ENCODE measurements at places on chromosomes 7 and 10. TPM values are rescaled to one million over a fixed set of nuclear protein-coding genes. Genes with fewer than 3 reads are reported as not detected.
A peak's percentile ranks its signal among the peaks of the same experiment; 100 is the strongest.

Gene FAM241B
- 4.0 TPM for total RNA-seq

Gene KLLN
- 0.69 TPM for total RNA-seq

Gene CALML5
- not detected for total RNA-seq

Gene PDGFA
- total RNA-seq = 51.2 TPM

Gene OR2A12
- total RNA-seq = not detected

Gene MUC3A
- 230 TPM for total RNA-seq

Gene TFEC
- 4.2 TPM for total RNA-seq

Gene CLEC5A
- 11.6 TPM for total RNA-seq

Gene LDB3
- total RNA-seq = 4.9 TPM

DNA sequence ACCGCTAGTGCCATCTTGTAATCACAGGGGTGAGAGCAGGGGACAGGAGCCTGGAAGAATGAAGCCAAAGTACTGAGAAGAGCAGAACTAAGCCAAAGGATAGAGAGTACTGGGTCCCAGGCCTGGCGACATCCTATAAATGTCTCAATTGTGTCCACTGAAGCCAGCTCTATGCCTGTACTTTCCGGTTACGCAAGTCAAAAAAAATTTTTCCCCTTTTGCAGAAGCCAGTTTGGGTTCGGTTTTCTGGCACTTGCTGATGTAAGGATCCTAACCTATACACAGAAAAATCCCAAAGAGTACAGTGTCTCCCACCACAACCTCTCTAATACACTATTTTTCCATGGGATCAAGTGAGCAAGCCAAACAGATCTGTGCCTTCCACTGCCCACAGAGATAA is 61.1 kb downstream of the PLXNA4 start:
- DNase-seq = no peak

GRCh38 chr10:73253225-73253555 is 746 bp upstream of the MRPS16 start:
- no peak for DNase-seq

DNA sequence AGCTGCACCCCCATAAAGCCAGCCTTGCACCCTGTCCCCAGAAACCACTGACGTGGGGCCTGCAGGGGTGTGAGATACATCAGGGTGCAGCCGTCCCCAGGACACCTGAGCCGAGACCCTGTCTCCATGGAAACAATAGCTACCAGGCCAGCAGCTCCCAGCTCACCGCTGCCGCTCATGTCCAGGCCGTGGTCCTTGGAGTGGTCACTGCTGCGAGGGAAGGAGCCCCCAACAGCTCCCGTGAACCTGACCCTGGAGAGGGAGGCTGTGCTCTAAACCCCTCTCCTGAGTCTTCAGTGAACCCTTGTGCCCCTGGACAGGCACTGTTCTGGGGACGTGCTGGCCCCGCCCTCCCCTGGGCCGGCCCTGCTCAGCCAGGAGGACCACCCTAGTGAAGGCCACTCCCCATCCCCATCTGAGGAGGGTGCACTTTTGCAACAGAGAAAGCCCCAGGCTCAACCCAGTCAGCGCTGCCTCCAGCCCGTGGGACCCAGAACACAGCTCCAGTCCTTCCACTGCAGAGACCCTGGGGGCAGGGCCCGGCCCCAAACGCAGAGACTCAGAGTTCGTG is 19.6 kb upstream of the INPP5A start:
- no peak for DNase-seq

GRCh38 chr7:127477295-127478023 is 85.0 kb upstream of the ZNF800 start:
- no peak for DNase-seq

- DNase-seq = no peak
Measured at GRCh38 chr7:716222-716621, 10.3 kb upstream of the DNAAF5 start.

DNA sequence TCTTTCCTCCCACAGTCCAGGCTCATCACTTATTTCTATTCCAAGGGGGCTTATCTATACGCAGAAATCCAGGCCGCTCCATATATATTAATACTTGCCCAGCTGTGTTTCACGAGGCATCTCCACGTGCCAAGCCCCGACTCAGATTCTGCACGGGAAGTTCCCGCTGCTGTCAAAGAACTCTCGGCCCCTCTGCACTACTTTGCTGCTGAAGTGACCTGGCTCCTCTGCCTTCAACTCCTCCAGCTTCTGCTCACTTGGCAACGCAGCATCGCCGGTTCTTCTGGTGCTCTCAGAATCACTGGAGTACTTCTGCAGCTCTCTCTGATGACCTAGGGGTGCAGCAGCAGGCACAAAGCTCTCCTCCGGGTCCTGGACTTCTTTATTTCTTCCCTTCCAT is 9.7 kb upstream of the CHST12 start:
- DNase-seq = no peak

GRCh38 chr7:22989643-22990587 is 24.0 kb downstream of the HYCC1 start:
- DNase-seq = no peak

DNA sequence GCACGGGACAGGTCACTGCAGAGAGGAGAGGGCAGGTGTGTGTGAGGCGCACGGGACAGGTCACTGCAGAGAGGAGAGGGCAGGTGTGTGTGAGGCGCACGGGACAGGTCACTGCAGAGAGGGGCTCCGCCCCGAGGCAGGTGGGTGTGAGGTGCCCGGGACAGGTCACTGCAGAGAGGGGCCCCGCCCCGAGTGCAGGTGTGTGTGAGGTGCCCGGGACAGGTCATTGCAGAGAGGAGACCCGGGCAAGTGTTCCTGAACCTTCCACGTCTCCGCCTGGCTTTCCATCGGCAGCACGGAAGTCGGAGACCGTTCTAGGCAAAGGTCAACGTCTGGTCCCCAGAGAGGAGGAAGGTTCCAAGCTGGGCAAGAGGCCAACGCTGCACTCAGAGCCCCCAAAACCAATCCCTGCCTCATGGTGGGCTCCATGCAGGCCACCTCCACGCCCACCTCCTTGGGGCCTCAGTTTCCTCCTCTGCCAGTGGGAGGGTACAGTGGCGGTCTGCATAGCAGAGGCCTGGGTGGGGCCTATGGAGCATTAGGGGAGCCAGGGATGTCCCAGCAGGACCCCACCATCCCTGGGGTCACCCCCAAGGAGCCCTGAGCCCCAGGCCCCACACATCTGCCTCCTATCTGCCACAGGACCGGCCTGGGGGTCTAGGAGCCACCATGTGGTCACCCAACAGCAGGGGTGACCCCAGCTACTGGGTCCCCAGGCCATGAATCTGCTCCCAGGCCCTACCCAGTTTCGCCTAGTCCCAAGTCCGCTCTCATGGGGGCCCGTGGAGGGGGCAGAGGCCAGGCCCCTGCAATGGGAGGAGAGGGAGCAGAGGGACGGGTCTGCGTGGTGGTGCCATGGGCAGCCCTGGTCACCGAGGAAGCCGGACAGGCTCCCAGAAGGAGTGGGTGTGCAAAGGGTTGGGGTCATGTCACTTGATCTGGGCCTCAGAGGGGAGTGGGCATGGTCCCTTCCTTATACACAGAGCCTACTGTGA is 57.0 kb downstream of the STK32C start:
- DNase-seq = no peak

DNA sequence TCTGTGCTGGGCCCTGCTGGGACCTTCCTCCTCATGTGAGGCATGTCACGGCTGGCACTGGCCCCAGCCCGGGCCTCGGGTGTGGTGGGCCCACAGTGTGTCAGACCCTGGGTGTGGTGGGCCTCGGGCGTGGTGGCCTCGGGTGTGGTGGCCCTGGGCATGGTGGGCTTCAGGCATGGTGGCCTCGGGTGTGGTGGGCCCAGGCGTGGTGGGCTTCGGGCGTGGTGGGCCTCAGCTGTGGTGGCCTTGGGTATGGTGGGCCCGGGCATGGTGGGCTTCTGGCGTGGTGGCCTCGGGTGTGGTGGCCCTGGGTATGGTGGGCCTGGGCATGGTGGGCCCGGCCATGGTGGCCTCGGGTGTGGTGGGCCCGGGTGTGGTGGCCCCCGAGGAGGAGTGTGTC is 40.4 kb downstream of the NKX6-2 start:
- no peak for DNase-seq

- DNase-seq = peak; percentile 77
Measured at GRCh38 chr7:1567049-1567771, 2.6 kb downstream of the PSMG3 start.

DNA sequence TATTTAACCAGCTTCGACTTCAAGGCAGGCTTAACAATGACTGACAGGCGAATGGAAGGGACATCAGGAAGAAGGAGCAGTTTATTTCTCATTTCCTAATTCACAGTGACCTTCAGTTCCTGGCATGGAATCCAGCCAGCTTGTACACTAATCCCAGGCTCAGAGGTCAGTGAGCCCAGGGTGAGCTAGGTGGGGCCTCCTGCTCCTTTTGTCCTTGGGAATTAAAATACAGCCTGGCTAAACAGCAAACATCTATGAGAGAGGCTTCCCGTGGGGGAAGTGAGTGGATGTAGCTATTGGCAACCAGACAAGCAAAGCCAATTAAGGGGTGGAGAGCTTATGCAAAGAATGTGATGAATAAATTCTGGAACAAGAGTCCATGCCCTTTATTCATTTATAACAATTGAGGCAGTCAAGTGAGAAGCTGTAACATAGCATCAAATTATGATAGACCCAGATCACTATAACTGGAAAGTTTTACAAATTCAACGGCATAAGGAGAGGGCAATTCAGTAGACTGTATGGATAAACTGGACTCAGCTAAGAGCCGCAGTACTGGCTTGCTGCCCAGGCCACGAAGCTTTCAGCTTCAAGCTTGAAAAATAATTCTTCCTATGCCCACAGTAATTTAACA is 57.1 kb downstream of the STK17A start:
- peak; percentile 65 for DNase-seq

- no peak for DNase-seq
Measured at GRCh38 chr7:42283553-42283952, 46.5 kb upstream of the GLI3 start.

- no peak for DNase-seq
Measured at GRCh38 chr7:90298145-90299038, 22.7 kb downstream of the FAM237B start.

DNA sequence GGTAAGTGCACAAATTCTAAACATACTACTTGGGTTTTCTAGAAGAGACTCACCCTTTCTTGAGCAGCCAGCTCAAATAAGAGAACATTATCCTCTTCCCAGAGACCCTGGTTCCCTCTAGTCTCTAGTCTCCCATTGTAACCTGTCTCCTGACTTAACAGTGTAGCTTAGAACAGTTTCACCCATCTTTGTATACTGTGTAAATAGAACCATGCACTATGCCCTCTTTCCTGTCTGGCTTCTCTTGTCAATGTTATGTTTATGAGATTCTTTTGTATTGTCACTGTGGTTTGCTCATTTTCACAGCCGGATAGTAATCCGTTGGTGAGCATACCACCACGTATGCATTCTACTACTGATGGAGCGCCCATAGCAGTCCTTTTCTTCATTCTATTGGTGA is 227.4 kb upstream of the PLPP4 start:
- no peak for DNase-seq

- peak; percentile 76 for DNase-seq
Measured at GRCh38 chr7:112462236-112462635, 12.0 kb downstream of the IFRD1 start.

DNA sequence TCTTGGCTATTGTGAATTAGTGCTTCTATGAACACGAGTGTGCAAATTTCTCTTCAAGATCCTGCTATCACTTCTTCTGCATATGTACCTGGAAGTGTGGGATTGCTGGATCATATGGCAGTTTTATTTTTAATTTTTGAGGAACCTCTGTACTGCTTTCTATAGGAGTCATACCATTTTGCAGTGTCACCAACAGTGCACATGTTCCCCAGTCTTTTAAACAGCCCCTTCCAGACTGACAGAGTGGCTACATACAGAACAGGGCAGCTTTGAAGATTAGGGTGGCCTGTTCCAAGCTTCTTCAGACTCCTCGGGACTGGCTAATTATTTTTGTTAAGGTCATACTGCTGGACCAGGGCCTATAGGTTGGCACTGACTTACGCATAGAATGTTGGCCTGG is 82.9 kb downstream of the AUTS2 start:
- DNase-seq = no peak

GRCh38 chr10:125687507-125688185 is 4.7 kb upstream of the TEX36 start:
- no peak for DNase-seq

DNA sequence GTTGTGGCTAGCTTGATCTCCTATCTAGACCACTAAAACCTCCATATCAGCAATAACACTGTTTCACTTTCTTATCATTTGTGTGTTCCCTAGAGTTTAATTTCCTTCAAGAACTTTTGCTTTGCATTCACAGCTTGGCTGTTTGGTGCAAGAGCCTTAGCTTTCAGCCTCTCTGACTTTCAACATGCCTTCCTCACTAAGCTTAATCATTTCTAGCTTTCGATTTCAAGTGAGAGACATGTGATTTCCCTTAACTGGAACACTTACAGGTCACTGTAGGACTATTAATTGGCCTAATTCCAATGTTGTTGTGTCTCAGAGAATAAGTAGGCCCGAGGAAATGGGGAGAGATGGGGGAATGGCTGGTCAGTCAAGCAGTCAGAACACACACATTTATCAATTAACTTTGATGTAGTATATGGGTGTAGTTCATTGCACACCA is 10.6 kb upstream of the BPGM start:
- no peak for DNase-seq

GRCh38 chr10:131858118-131858515 is 42.7 kb upstream of the PPP2R2D start:
- DNase-seq = no peak

DNA sequence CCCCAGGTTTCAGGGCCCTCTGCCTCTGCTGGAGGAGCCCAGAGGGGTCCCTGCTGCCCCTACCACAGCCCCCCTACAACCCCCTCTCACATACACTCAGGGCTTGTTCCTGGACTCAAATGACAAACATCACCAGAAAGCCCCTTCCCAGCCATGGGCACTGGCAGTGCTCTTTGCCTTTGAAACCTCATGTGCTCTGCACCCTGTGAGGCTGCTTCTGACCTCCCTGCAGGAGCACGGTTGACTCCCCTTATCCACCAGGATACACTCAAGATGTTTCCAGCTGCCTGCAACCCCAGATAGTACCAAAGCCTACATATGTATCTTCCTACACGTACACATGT is 3.5 kb upstream of the ADIRF start:
- no peak for DNase-seq

GRCh38 chr10:77321838-77322237 is 315.8 kb downstream of the KCNMA1 start:
- no peak for DNase-seq

DNA sequence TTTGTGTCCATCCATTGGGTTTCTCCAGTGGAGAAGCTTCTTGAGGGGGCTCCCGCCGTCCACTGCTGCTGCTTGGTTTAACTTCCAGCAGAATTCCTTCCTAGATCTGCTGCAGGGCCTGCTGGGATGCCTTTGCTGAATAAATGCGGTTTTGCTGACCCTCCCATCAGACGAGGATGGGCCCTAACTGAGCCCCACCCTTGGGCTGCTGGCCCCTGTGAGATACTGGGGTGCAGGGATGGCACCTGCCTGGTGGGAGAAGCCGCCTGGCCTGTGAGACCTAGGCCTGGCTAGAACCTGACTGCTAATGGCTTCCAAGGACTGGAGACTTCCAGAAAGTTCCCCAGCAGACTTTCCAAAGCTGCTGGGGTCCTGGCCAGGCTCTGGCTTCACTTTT is 43.8 kb downstream of the ZNF467 start:
- DNase-seq = no peak

DNA sequence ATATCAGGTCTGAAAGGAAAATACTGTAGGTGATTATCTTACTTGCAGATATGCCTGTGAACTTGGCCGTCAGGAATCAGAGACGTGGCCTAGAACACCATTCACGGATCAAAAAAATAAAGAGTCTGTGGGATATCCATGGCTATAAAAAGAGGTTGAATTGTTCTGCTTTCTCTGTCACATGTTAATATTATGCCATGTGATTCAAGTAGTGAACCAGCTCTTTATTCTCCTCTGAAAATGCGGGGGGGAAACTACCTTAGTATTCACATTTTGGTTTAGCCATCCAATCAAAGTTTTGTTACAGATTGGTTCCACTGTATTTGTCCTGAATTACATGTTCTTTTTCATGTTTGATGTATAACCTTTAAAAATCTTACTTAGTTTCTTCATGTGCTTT is 120.5 kb downstream of the CCNY start:
- DNase-seq = no peak
